ENCODE measurements at places on chromosomes 16 and 17.

DNA sequence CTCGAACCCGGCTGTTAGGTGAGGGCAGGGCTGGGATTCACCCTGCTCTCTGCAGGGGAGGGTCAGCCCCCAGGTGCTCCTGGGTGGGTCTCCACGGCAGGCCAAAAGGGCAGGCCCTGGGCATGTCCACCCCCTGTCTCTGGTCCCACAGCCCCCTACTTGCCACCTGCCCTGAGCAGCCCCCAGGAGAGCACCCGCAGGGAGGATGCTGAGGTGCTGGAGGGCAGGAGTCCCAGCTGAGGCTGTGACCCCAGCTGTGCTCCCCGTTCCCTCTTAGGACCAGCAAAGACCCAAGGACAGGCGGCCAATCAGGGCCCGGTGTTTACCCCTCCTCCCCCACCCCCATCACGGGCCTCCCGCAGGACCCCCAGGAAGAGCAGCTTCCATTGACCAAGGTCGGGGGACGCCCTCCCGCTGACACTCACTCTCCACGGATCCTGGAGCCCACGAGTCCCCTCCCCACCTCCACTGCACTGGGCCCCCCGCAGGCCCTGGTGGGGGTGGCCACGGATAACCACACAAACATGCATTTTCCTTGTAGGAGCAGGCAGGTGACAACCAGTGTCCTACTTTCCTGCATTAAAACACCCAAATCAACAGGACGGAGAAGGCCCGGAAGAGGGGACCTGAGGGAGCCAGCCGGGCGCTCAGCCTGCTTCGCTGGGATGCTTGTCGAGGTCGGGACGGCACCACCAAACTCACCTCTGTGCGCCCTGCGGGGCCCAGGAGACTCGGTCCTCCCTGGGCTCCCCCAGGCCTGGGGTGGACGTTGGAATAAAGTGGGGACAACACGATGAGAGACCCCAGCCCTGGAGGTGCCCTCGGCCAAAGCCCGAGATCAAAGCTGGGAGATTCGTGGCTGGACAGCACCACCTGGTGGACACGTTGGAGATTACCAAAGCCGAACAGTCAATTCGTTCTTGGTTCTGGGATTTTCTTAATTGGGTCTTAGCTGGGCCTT is 22.5 kb upstream of the ENPP7 start:
- no peak for DNase-seq

DNA sequence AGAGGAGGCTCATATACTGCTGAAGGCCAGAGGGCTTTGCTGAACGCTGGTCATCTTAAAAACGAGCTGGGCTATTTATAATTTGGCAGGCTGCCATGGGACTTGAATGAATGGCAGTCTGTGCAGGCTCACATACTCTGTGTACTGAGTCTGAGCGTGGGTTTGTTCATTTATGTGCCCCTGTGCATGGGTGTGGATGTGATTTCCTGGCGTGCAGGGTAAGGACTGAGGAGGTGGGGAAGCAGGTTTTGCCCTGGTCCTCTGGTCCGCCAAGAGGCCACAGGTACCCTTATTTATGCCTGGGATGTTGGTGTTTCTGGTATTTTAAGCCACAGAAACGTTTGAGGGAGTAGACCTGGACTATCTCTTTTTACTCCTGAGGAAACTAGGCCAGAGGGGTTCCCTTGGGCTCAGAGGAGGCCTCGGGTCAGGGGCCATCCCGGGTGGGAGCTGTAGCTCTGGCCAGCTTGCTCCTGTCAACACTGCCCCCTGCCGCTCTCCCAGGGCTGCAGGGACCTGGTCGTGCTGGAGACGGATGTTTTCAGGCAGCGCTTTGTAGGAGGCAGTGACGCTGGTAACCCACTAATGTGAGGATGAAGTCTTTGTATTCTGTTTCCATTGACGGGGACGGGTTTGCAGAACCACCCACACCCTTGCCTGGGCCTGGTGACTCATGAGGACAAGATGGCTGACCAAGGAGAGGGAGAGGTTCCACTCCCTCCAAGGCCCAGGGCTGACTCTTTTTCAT is 184.4 kb downstream of the MSI2 start:
- no peak for DNase-seq

- DNase-seq = no peak
These were observed 34.2 kb downstream of the C16orf87 start for GRCh38 chr16:46796764-46797269.

GRCh38 chr17:29070781-29071180 is 27.8 kb downstream of the PIPOX start:
- DNase-seq = no peak

GRCh38 chr17:73360961-73361761 is 49.4 kb upstream of the CDC42EP4 start:
- no peak for DNase-seq

- no peak for DNase-seq
These were observed 94.5 kb downstream of the PCTP start for GRCh38 chr17:55845385-55845784.

GRCh38 chr17:66165537-66166123 is 26.3 kb downstream of the CEP112 start:
- no peak for DNase-seq

GRCh38 chr16:263182-263774 is 12.5 kb downstream of the RGS11 start:
- no peak for DNase-seq

- DNase-seq = no peak
These were observed 500 bp downstream of the MAF start for GRCh38 chr16:79599837-79600637.

DNA sequence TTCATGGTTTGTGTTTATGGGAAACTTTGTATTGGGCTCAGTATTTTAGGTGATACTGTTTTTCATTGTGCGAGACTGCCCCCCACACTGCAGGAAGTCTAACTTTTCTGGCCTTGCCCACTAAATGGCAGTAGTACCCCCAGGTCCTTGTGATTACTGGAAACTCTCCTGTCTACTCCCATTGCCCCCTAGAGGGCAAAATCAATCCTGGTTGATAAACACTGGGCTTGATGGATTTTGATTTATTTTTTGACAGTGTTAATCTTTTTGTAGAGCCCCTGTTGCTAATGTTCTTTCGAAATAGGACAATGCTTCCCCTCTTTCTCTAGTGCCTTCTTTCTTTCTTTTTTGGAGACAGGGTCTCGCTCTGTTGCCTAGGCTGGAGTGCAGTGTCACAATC is 15.5 kb downstream of the METTL9 start:
- DNase-seq = no peak

GRCh38 chr17:16945136-16945482 is 26.8 kb downstream of the TNFRSF13B start:
- DNase-seq = no peak

- DNase-seq = no peak
These were observed 35.5 kb upstream of the PSMD7 start for GRCh38 chr16:74261068-74261467.

DNA sequence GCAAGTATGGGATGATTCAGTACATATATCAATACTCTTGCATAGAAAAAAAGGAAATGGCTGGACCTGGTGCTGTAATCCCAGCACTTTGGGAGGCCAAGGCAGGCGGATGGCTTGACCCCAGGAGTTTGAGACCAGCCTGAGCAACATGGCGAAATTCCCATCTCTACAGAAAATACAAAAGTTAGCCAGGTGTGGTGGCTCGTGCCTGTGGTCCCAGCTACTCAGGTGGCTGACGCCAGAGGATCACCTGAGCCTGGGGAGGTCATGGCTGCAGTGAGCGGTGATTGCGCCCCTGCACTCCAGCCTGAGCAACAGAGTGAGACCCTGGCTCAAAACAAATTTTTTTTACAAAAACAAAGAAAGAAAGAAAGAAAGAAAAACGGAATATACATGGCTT is 7.1 kb upstream of the SGF29 start:
- DNase-seq = no peak

DNA sequence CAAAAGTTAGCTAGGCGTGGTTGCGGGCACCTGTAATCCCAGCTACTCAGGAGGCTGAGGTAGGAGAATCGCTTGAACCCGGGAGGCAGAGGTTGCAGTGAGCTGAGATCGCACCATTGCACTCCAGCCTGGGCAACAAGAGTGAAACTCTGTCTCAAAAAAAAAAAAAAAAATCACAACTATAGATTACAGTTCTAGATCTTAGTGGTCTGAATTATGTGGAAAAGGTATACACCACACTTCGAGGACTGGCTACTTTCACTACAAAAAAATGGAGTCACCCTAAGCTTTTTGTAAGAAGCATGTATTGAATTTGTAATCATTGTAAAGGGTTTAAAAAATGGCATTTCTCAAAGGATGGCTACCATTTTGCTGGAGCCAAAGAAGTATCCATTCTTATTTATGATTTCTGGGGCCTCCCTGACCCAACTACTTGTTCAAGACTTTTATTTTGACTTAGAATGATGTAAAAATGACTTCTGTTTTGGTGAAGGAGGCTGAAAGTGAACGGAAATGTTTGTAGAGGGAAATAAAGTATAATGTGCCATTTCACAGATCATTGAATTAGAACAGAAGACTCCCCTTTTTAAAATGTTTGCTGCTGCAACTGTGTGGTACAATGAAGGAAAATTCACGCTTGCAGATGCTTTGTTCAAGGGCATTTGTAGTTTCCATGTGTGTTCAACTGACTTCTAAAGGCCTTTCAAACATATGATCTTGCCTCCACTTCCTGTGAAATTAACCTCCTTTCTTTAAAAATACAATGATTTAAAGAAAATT is 37.1 kb upstream of the NOL11 start:
- no peak for DNase-seq

GRCh38 chr17:34243364-34244320 is 11.4 kb upstream of the CCL2 start:
- DNase-seq = no peak

DNA sequence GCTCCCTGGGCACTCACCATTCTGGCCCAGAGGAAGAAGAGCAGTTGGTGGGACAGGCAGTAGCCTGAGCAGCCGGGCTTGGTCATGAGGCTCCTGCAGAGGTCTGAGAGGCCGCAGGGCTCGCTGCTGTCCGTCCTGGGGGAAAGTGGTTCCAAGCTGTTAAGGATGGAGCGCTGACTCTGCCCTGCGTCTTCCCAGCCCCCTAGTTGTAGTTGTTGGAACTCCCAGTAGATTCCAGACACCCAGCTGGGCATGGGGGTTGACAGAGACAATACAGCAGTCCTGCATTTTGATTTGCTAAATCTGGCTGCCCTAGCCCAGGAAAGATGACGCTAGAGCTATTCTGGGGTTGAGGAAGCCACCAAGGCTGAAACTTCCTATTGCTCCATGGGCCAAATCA is 7.3 kb downstream of the C16orf89 start:
- DNase-seq = no peak

GRCh38 chr17:79146562-79146961 is 71.9 kb downstream of the ENGASE start:
- DNase-seq = no peak

DNA sequence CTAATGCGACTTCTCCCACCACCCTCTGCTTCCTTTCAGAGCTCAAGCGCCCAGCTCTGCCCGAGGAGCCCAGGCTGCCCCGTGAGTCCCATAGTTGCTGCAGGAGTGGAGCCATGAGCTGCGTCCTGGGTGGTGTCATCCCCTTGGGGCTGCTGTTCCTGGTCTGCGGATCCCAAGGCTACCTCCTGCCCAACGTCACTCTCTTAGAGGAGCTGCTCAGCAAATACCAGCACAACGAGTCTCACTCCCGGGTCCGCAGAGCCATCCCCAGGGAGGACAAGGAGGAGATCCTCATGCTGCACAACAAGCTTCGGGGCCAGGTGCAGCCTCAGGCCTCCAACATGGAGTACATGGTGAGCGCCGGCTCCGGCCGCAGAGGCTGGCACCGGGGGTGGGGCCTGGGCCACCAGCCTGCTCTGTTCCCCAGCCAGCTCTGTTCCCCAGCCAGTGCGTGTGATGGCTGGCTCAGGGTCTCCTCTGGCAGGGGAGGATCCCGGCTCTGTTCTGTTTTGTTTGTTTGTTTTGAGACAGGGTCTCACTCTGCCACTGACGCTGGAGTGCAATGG is 18.7 kb downstream of the CRISPLD2 start:
- no peak for DNase-seq

DNA sequence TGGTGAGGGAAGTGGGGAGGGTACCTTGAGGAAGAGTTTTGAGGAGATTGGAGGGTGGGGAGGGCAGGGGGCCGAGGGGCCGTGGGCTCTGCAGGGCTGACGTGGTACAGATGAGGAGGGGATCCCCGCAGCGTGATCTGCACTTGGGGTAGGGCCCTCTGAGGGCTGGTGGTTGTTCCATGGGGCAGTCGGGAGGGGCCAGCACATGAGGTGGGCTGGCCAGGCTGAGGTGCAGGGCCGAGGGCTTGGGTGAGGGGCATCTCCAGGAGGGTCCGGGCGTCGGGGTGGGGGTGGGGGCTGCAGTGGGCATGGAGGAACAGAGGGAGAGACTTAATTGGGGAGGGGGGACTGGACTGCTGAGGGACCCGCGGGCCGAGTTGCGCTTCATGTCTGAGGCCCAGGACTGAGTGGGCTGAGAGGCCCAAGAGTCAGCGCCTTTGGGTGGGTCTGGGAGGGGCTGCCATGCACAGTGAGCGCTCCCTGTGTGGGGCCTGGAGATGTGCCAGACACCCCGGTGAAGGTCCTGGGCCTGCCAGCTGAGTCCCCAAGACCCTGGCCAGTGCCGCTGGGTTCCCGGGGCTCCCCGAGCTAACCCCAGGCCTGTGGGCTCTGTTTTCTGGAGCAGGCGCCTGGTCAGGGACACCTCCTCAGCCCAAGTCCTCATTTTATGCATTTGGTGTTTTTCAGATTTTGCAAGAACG is 13.3 kb downstream of the PRSS27 start:
- no peak for DNase-seq

- DNase-seq = no peak
These were observed 30.7 kb upstream of the ARHGAP17 start for GRCh38 chr16:25045696-25046381.

DNA sequence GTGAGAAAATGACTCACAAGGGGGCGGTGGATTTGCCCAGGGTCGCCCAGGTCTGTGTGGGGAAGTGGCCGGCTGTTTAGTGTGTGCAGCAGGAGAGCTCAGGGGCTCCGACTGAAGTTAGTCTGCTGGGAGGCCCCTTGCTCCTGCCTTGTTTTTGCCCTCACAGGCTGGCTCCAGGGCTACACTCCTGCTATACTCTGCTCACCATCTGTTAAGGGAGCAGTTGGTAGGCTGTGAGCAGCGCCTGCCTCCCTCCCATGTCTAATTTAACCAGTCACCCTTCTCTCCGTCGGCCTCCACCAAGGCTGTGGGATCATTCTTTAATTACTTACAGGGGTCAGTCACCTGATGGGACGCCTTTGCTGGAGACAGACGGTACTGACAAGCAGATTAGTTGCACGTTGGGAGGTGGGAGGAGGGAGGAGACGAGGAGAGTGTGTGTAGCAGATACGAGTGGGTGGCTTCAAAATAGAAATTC is 35.5 kb downstream of the KSR1 start:
- no peak for DNase-seq

- DNase-seq = no peak
These were observed 102.8 kb downstream of the MAF start for GRCh38 chr16:79497606-79498350.

DNA sequence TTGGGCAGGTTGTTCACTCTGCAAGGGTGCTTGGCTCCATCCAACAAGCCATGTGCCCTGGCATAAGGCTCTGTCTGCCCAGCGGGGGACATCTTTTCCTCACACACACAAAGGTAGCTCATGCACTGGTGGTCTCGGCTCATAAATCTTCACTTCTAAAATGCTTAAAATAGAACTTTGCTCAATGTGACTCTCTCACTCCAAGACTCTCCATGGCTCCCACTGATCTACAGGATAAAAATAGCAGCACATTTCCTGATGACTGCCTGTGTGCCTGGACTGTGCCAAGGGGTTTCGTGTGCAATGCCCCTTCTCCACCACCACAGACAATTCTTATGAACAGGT is 15.1 kb upstream of the CIBAR2 start:
- no peak for DNase-seq

GRCh38 chr17:40848583-40849235 is 18.3 kb downstream of the KRT12 start:
- DNase-seq = no peak
